ENCODE measurements at places on chromosomes 12 and 14.

DNA sequence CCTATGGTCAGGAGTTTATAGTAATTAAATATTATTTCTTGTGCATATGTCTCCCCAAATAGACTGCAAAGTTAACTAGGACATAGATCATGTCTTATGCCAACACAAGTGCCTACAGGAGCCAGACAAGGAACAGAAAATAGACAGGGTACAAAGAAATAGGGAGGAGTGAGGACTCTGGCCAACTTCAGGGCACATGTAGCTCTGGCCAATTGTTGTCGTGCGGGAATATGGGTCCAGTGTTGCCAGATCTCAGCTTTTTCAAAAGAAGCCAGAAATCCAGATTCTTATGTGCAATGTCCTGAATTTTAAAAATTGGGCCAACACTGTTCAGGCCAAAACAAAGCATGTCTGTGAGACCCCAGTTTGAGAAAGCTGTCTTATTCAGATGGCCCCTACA, 68.7 kb downstream of the RFX4 start:
- DNase-seq: no peak

DNA sequence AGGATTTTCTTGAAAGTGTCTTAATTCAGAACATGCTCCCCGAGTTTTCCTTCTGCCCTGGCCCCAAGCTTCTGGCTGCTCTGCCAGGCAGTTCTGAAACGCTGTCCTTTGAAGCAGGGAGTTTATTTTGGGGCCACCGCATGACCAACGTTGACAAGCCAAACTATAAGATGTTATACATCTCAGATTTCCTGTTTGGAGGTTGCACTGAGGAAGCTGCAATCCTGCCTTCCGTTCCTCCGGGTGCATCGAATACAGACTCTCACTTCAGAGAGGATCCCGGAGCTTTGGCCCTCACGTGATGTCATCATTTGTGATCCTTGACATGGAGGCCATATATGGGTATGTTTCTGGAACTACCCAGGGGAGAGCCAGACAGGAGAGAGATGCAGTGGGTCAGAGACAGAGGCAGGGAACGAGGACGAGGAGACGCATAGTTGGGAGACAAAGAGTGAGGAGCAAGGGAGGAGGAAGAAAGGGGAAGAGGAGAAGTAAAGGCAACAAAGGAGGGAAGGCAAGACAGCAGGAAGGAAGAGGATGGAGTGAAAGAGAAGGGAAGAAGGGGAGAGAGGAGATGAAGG, at the start of gene ASB2:
TSS of gene ASB2 (minus strand) at position 94 of the 581 bp plus-strand sequence. CDS start 12,031 bp downstream, outside the sequence.
- no peak for DNase-seq

GRCh38 chr12:120688527-120689071, 1.6 kb downstream of the MLEC start:
- no peak for DNase-seq

GRCh38 chr12:30047516-30048254, 263.9 kb upstream of the TMTC1 start:
- no peak for DNase-seq

- no peak for DNase-seq
These were observed 45.6 kb downstream of the EVL start for GRCh38 chr14:100110816-100111215.

- no peak for DNase-seq
These were observed 85.4 kb downstream of the LGMN start for GRCh38 chr14:92663049-92663448.

Data from activated T-helper 9 cell treated with anti-CD3 and anti-CD28 coated beads, Interleukin-2, amount 50 U/mL, for 16 hours (primary cell).